ENCODE measurements at places on chromosomes 4 and X.

DNA sequence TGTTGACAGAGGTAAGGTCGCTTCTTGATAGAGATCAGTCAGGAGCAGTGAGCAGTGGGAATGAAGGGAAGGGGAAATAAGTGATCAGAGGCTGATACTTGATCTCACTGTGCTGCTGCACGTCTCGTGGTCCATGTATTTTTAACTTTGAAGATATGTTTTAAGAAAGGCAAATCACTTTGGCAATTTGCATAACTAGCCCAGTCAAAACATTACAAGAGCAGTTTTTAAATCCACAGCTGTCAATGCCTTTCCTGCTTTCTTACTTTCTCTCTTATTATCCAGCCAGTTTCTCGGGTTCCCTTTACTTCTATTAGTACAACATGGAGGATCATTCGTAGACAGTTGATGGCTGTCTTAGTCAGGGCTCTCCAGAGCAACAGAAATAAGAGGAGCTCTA, 472.8 kb downstream of the TMA16 start:
- no peak for DNase-seq

DNA sequence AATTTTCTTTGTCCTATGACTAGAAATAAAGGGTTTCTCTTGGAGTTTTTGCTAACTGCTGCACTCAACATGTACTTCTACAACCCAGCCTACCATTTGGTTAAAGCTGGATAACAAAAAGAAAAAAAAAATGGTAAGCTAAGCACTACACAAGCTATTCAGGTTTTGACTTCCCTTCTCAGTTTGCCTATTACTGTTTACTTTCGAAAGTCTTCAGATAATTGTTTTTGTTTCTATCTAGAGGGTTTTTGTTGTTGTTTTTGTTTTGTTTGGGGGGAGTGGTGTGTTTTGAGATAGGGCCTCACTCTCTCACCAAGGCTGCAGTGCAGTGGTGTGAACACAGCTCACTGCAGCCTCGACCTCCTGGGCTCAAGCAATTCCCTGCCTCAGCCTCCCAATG, 46.6 kb downstream of the CLOCK start:
- DNase-seq: no peak

- no peak for DNase-seq
These were observed 686.0 kb downstream of the STPG2 start for GRCh38 chr4:97457253-97457652.

DNA sequence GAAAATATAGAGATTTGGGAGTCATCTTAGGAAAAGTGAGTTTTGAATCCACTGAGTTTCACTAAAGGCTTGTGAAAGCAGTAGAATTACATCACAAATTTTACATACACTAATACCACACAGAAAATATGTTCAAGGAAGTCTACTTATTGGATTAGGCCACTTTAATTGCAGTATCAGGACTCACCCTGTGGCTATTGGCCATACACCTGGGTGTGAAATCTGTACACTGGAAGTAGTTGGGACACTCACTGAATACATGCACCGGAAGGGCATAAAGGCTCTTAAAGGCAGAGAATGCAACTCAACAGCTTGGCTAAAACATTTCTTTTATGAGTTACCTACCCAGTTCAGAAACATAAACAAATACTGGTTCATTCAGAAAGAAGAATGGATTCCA, 19.8 kb downstream of the MAOB start:
- DNase-seq: no peak

- no peak for DNase-seq
These were observed 367.8 kb upstream of the GRIA3 start for GRCh38 chrX:122816288-122816687.

DNA sequence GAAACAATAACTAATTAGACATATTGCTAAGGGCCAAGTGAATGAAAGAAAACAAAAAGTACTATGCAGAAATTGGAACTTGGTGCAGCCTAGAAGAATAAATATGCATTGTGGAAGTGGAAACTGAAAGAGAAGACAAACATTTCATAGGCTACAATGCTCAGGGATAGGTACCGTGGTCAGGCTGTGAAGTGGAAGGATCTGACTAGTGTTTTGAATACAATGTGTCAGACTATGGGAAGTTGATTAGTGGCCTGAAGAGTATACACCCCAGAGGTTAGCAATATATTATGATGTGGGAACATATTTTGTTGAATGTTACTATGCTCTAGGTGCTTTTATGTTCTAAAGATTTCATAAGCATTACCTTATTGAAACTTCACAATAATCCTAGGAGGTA, 36.8 kb downstream of the GPRIN3 start:
- DNase-seq: no peak

DNA sequence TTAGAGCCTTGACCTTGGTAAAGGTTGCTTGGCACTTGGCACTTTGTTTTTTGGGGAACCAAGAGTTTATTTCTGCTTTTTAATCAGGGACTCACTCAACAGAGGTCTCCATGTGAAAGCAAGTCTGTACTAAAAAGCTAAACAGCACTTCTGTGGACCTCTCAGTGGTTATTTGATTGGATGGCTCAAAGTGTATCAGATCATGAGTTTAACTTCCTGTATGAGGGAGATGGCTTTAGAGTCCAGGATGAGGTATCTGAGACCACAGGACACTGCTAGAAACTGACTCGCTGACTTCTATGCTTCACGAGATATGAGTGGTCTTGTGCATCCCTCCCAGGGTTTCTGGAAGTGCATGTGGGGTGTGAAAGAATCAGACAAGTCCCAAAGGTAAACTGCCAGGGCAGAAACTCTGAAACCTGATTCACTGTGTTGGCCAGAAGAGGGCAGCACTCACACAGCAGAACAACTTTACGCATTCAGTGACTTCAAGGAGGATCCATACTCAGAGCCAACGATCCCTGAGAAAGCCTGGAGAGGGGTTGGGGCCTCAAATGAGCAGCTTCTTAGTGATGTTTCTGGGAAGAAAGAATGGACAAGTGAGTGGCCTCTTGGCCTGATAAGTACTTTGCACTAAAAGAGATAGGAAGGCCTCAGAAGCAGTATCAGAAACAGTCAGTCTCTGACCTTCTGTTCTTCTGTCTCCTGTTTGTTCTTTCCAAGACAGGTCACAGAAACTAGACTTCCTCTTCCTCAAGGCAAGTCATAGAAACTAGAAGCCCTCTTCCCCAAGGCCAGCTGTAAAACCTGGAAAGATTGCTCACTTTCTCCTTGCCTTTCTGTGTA, 220.3 kb upstream of the CXCL13 start:
- DNase-seq: peak; percentile 62

DNA sequence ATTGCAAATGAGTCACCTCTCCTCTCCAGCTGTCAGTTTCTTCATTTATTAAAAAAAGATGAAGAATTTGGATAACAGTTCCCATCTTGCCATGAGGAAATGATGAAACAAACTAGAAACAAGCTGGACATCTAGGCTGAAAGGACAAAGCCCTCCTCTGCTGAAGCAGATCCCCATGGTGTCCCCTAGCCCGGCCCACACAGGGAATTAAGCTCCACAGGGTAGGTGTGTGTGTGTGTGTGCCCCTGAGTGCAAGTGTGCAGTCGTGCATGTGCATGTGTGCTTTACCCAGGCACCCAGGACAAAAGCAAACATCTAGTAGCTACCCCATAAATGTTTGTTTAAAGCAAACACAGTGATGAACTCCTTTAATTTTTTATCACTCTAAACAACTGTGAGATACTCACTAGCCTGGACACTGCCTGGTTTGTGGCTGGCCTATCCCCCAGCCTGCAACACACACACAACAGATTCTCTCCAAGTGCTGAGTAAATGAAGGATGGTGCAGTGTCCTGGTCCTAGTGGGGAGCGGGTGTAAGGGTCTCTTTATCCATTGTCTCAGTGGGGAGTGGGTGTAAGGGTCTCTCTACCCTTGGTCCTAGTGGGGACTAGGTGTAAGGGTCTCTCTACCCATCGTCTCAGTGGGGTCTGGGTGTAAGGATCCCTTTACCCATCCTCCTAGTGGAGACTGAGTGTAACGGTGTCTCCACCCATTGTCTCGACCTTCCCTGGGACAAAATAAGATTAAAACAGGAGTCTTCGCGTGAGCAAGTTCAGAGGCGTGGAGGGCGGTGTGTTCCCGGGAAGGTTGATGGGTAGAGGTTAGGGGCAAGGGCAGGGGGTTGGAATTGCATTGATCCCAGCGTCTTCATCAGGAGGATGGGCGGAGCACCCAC, 688 bp upstream of the EVC start:
- DNase-seq: no peak

GRCh38 chr4:186981161-186981560, 257.5 kb upstream of the FAT1 start:
- no peak for DNase-seq

GRCh38 chr4:140331245-140331644, 42.2 kb upstream of the SCOC start:
- no peak for DNase-seq

DNA sequence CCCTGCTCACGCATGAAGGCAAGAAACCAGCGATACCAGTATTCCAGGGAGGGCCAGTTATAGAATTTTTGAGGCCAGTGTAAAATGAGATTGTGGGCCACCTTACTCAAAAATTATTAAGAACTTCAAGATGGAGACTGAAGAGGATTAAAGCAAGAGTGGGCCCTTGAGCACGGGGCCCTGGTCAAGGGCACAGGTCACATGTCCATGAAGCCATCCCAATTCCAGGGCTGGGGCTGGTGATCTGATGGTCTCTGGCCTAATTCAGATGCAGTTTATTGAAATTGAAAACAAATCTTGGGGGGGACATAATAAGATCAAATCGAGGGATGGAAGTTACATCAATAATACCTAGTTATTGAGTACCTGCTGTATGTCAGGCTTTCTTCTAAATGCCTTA, 58.3 kb downstream of the SMIM20 start:
- DNase-seq: no peak

GRCh38 chr4:59904331-59904730, 1295.8 kb upstream of the ADGRL3 start:
- DNase-seq: no peak

DNA sequence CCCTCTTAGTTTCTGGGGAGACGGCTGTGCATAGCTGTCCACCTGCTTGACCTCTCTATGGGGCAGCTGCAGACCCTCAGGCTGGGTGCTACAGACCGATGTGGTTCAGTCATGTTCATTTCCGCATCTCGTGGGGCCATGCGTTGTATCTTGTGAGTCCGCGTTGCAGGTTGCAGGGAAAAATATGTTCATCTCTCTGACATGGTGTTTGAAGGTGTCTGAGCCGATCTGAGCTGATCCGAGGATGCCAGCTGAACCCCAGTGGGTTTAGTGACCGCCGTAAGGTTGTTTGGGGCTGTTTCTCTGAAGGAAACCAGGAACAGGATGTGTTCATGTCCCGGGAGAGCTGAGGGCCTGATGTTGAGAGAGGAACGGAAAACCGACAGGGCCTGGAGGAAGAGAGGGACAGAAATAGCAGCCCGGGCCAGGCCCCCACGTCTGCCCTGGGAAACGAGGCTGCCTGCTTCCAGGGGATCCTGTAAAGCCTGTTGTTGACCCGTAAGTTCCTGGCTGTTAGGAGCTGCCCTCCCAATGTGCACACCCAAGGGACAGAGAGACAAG, 9.8 kb upstream of the P2RY8 start:
- DNase-seq: no peak

- DNase-seq: no peak
These were observed 14.1 kb upstream of the SLITRK2 start for GRCh38 chrX:145803508-145803907.

- DNase-seq: no peak
These were observed 2.0 kb downstream of the RAPGEF2 start for GRCh38 chr4:159104694-159105414.

GRCh38 chrX:133437356-133437755, 22.1 kb upstream of the GPC4 start:
- no peak for DNase-seq

GRCh38 chr4:118356731-118357130, 3.9 kb upstream of the PRSS12 start:
- no peak for DNase-seq

DNA sequence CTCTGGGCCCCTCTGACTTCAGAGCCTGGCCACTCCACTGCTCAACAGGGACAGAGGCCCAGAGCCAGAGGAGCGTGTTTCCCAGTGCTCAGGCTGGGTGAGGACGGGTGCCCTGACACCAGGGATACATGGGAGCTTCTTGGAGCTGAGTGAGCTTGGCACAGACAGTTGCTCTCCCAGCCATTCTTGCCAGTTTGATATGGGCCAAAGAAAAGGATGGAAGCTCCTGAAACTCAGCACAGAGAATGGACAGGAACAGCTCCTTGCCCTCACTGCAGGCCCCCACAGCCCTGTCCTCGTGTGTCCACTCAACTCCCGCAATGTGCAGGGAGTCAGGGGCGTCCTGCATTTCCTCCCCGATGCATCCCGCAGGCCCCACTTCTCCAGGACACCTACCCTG, 38.8 kb downstream of the NSG1 start:
- no peak for DNase-seq

DNA sequence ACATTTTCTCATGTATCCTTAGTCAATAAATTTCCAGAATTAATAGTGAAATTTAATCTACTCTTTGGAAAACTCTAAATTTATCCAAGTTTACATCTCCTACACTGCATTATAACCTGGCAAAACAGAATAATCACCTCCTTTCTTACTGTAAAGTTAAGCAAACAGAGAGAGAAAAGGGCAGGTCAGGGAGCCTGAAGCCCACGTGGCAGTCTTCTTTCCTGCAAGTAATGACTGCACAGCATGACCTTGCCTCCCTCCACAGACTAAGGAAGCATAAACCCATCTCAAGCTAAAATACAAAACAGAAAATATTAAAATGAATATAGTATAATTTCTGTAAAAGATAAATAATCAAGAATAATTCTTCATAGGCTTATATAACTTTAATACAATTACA, 1153.0 kb downstream of the C4orf33 start:
- no peak for DNase-seq

DNA sequence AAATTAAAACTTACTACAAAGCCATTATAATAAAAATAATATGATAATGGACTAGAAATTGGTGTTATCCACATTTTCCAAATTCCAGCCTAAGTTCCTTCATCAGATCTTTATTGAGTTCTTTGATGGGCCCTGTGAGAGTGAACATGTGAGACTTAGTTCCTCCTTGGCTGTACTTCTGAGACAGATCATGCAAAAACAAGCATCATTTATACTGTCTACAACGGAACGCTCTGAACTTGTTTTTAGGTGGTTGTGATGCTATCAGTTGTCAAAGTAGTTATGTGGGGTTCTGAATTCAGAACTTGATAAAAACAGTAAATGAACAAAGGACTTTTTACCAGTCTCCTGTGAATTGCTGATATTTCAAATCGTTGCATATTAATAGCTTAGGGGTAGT, 48.9 kb downstream of the JADE3 start:
- no peak for DNase-seq

All from left hindlimb (tissue), 1 donor.